Activated T-cell treated with anti-CD3 and anti-CD28 coated beads, Interleukin-2, amount 50 U/mL, for 1 hour (primary cell): ENCODE measurements at places on chromosomes 3 and 15.

- DNase-seq: no peak
Measured at GRCh38 chr3:54004335-54004734, 112.7 kb upstream of the SELENOK start.

GRCh38 chr3:148233403-148233802, 464.3 kb upstream of the AGTR1 start:
- DNase-seq: no peak

GRCh38 chr3:192063570-192063969, 602.6 kb downstream of the PYDC2 start:
- DNase-seq: no peak

- DNase-seq: no peak
Measured at GRCh38 chr3:42179110-42179725, 86.8 kb downstream of the CCK start.

DNA sequence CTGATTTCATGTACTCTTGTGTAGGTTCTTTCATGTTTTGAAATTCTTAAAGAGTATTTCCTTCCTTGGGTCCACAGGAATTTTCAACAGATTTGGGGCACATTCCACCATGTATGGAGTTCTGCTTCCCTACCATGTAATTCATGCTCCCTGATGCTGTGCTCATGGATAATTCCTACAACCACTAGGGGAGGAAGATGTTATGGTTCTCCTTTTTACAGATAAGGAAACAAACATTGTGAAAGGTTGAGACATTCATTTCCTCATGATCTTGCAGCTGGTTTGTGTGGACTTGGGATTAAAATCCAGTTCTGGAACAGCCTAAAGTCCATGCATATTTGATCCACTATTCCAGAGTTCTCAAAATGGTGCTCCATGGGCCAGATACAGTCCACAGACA, 174.9 kb upstream of the FRMD4B start:
- DNase-seq: no peak

- DNase-seq: no peak
Measured at GRCh38 chr15:71685420-71685993, 124.8 kb upstream of the NR2E3 start.
